Naive thymus-derived CD8-positive, alpha-beta T cell (primary cell): ENCODE measurements at places on chromosomes 6 and 20. TPM values are rescaled to one million over a fixed set of nuclear protein-coding genes. Genes with fewer than 3 reads are reported as not detected.

OR12D3 gene
- total RNA-seq = not detected

PROKR2 gene
- total RNA-seq = not detected

REM1 gene
- not detected for total RNA-seq

CFAP61 gene
- total RNA-seq = not detected

TINAG gene
- total RNA-seq = not detected

LRFN2 gene
- not detected for total RNA-seq

PXMP4 gene
- total RNA-seq = 10.7 TPM

DNA sequence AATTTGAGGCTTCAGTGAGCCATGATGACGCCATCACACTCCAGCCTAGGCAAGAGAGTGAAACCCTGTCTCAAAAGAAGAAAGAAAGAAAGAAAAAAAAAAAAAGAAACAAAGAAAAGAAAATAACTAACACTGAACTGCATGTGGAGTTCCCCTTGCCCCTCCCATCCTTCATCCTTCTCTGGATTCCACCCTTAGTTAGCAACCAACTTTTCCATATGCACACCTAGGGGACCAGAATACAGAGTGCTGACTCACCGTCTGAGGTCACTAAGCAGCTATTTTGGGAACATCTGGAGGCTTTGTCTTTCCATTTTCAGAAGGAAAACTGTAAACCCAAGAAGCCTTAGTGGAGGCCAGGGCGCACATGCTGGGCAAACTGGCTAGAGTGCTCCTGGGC lies 257.4 kb downstream of the MAFB start:
- peaks cover 17% of the 10 kb centered on the region for H3K27me3 ChIP-seq
- no peak for DNase-seq
- H3K4me1 ChIP-seq = no peaks in the 10 kb centered on the region
- H3K4me3 ChIP-seq = no peak overlapping the region
- no peak overlapping the region for H3K27ac ChIP-seq

DNA sequence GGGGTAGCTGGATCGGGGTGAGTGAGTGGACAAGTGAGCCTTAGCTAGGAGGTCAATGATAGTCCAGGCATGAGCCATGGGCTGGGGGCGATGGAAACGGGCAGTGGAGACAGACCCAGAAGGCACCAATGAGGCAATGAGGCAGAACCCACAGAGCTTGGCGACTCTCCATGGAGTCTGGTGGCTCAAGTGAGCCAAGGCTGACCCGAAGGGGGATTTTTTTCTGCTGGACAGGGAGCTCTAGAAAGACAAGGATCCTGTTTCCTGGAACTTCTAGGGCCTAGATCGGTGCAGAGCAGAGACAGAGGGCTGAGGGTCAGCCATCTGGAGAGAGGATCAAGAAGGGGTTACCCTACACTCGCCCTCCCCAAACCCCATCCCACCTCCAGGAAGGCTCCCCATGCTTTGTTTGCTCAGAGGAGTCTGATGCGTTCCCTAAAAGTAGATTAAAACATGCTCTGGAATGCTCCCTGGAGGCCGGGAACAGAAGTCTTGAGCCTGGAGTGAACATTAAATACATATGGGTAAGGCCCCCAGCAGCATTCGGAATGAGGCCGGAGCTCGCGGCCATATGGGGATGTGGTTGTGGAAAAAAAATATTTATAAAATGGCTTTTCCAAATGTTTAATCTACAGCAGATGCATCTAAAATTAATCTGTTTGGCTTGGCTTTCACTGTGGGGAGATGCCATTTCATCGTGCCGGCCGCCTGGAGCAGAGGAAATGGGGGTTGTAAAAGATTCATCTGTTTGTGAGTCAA lies 237.8 kb upstream of the PMEPA1 start:
- no peak overlapping the region for H3K27ac ChIP-seq
- H3K27me3 ChIP-seq = peaks cover 18% of the 10 kb centered on the region
- H3K36me3 ChIP-seq = no peaks in the 10 kb centered on the region
- H3K4me1 ChIP-seq = no peaks in the 10 kb centered on the region

- H3K4me3 ChIP-seq = peak overlapping the region; percentile 77
- peaks cover 14% of the 10 kb centered on the region for H3K36me3 ChIP-seq
Measured at GRCh38 chr6:127950566-127951145, 49.8 kb upstream of the THEMIS start.

DNA sequence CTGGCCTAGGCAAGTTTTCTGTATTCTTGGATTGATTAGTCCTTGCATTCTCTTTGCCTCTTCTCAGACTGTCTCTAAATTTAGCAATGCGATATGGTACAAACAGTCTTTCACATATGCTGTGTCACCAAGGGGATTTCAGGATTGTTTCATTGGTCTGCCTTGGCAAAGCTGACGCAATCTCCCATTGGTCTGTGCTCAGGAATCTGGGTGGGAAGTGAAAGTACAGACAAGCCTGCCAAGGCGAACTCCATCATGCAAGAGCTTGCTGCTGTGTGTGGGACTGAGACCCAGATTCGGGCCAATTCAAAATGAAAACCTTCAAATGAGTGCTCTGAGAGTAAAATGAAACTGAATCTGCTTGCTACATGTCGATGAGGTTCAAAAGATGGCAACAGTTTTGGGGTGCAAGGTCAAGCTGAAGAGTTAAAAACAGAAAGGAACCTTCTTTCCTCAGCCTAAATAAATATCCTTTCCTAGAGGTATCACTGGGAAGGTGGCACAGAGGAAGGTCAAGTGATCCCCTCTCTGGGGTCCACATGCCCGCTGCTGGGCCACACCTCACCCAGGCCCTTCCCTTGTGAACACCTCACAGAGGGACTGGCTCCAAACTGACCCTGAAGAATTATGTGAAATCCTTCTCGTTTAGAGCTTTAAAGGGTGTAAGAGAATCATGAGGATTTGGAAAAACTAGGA lies 198.8 kb upstream of the PREP start:
- H3K27ac ChIP-seq = no peak overlapping the region
- no peak overlapping the region for H3K4me3 ChIP-seq
- H3K36me3 ChIP-seq = no peaks in the 10 kb centered on the region
- DNase-seq = no peak
- peaks cover 9% of the 10 kb centered on the region for H3K27me3 ChIP-seq
- H3K4me1 ChIP-seq = peaks cover 4% of the 10 kb centered on the region

DNA sequence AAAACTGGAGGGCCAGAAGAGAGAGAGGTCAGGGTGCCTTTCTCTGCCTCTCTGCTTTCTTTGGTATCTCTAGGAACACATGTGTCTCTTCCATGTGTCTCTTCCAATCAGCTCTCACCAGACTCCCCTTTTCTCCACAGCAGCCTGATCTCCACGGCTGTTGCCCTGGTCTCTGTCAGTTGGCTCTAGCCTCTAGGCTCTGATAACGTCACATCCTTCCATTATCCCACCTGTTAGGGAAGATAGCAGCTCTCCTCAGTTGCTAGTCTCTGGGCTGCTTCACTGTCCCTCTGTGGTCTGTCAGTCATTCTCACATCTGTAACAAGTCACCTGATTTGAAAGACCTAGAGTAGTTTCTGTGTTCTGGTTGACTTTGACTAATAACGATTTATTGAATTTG lies 80.2 kb downstream of the PLCB4 start:
- H3K36me3 ChIP-seq = no peaks in the 10 kb centered on the region
- no peak overlapping the region for H3K4me3 ChIP-seq
- H3K27ac ChIP-seq = no peak overlapping the region
- no peak for DNase-seq
- H3K27me3 ChIP-seq = no peaks in the 10 kb centered on the region
- H3K4me1 ChIP-seq = peaks cover 5% of the 10 kb centered on the region

DNA sequence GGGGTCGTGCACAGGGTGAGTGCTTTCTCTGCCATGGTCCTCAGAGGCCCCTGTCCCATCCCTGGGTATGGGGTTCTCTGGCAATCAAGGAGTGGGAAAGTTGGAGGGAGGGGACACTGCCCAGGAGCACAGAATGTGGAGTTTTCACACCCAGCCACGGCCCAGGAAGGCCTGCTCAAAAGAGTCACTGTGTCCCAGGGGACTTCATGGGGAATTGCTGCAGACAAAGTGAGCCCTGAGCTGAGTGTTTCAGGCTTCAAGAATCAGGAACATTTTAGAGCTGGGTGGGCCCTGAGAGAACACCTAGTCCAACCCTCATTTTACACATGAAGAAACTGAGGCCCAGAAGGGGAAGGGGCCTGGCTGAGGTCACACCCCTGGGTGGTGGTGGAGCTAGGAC lies 5.7 kb downstream of the MAPK13 start:
- peaks cover 28% of the 10 kb centered on the region for H3K4me1 ChIP-seq
- no peak for DNase-seq
- peak overlapping the region; percentile 79 for H3K27ac ChIP-seq
- H3K36me3 ChIP-seq = no peaks in the 10 kb centered on the region
- H3K27me3 ChIP-seq = no peaks in the 10 kb centered on the region

DNA sequence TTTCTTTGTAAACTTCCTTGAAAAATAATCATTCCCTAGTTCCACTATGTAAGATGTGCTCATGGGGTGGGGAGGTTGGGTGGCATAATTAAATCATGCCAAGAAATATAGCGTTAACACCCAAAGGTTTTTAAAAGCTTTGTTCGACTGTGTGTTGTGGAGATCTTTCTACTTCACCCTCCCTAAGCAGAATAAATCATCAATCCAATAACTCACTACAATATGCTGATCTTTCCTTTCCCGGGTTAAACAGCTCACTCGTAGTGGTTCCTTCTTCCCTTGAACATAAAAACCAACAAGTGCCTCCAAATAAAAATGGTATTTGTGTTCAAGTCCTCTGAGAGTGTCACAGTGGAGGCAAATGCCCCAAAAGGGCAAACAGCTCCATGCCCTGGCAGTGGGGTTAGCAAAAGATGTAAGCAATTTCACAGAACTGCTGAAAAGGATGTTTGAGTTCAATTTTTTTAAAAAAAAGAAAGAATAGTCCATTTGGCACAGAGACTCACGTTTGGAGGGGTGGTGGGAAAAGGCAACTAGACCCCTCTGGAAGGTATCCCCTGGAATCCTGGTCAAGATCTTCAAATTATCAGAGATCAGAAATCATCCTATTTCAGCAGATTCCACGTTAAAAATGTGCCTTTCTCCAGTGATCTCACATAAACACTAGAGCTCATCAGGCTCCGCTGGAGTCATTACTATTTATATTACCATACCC lies 99.1 kb downstream of the TFAP2A start:
- DNase-seq = no peak
- peaks cover 13% of the 10 kb centered on the region for H3K27me3 ChIP-seq
- H3K27ac ChIP-seq = no peak overlapping the region
- H3K4me3 ChIP-seq = no peak overlapping the region
- H3K36me3 ChIP-seq = no peaks in the 10 kb centered on the region

DNA sequence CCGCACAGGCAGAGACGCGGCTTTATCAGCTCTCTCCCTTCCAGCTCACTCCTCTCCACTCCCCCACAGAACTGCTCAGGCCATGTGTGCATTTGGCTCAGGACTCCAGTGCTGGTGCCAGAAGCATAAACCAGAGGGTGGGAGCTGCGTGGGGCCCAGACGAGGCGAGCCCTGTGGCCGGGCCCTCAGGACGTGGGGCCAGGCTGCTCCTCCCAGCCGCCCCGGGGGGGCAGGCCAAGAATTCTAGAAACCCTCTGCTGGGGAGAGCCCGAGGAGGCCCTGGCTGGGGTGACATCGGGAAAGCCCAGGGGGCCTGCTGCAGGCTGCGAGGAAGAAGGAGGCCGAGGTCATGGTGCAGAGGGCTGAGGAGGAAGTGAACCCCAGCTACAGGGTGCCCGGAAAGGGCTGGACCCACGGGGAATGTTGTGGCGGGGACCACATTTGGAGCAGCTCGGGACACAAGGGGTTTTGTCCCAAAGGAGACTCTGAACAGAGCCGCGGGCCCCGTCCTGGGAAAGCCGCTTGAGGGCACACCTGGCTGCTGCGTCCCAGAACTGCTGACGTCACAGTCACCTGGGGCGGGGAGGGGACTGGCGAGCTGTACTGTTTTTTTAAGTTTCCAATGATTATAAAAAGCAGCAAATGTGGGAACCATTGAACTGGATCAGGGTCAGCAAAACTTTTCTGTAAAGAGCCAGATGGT lies 107.1 kb downstream of the BANF2 start:
- H3K4me3 ChIP-seq = no peak overlapping the region
- DNase-seq = no peak
- H3K27ac ChIP-seq = no peak overlapping the region
- no peaks in the 10 kb centered on the region for H3K36me3 ChIP-seq
- peaks cover 3% of the 10 kb centered on the region for H3K4me1 ChIP-seq

GRCh38 chr6:24391756-24392405 lies 10.9 kb upstream of the MRS2 start:
- H3K27me3 ChIP-seq = peaks cover 11% of the 10 kb centered on the region
- no peaks in the 10 kb centered on the region for H3K4me1 ChIP-seq
- DNase-seq = no peak
- no peak overlapping the region for H3K4me3 ChIP-seq
- peaks cover 4% of the 10 kb centered on the region for H3K36me3 ChIP-seq
- no peak overlapping the region for H3K27ac ChIP-seq

DNA sequence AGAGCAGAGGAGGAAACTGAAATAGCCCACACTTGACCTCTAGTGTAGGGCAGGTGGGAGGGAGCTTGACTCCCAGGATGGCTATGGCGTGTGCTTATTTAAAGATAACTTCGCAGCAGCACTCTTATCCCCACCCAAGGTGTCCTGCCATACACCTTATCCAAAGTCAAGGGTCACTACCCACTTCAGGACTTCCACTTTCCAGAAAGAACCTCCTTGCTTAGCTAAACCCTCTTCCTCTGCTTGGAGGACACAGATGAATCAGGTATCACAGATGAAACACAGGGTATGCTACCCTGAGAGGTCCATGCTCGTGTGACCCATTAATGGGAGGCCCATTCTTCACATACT lies 2.3 kb downstream of the RIN2 start:
- no peaks in the 10 kb centered on the region for H3K36me3 ChIP-seq
- H3K27ac ChIP-seq = no peak overlapping the region
- no peaks in the 10 kb centered on the region for H3K4me1 ChIP-seq
- no peak overlapping the region for H3K4me3 ChIP-seq
- peaks cover 34% of the 10 kb centered on the region for H3K27me3 ChIP-seq

DNA sequence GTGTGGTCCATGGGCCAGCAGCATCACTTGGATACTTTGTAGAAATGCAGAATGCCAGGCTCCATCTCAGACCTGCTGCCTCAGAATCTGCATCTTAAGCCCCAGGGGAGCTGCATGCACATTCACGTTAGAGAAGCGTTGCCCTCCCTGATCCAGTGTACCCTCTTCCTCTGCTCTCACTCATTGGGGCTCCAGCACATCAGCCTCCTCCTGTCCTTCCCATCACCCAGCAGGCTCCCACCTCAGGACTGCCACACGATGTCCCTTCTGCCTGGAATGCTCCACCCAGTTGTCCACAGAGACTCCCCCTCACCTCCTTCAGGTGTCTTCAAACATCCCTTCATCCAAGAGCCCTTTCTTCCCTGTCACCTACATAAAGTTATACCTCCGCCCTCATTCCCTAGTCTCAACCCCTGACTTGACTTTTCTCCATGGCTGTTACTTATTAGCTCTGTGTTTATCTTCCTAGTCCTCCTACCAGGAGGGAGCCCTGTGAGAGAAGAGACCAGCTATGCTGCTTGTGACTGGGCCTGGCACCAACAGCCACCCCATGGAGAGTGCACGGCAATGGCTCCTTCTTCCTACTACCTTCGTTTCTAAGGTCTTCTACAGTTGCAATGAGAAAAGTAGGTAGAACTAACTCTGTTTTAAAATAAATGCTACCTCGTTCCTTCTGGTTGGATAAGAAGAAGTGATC lies 3.3 kb upstream of the ACSS1 start:
- peaks cover 2% of the 10 kb centered on the region for H3K27me3 ChIP-seq
- H3K27ac ChIP-seq = no peak overlapping the region
- H3K36me3 ChIP-seq = no peaks in the 10 kb centered on the region
- H3K4me1 ChIP-seq = peaks cover 6% of the 10 kb centered on the region
- no peak for DNase-seq

GRCh38 chr6:139841794-139842215 lies 467.4 kb upstream of the CITED2 start:
- no peak overlapping the region for H3K27ac ChIP-seq
- DNase-seq = no peak
- peaks cover 7% of the 10 kb centered on the region for H3K27me3 ChIP-seq
- no peaks in the 10 kb centered on the region for H3K36me3 ChIP-seq
- H3K4me3 ChIP-seq = no peak overlapping the region
